Suppressor macrophage treated with lipopolysaccharide for 1 hour (primary cell): ENCODE measurements at places on chromosomes 11 and 22.
A peak's percentile ranks its signal among the peaks of the same experiment; 100 is the strongest.

DNA sequence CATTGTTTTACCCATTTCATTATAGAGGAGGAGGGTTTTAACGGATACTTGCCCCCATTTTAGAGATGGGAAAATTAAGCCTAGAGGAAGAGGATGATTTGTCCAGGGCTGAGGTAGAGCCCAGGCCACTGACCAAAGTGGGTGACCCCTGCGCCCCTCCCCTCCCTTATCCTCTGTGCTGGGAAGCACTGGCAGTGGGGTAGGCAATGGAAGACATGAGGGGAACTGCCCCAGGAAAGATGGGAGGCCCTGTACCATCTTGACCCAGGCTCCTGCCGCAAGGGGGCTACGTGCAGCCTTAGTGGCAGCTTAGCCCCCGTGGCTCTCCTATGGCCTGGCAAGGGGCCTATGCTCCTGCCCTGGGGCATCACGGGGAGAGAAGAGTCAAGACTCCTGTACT, 76.4 kb upstream of the MYOD1 start:
- no peak for DNase-seq

DNA sequence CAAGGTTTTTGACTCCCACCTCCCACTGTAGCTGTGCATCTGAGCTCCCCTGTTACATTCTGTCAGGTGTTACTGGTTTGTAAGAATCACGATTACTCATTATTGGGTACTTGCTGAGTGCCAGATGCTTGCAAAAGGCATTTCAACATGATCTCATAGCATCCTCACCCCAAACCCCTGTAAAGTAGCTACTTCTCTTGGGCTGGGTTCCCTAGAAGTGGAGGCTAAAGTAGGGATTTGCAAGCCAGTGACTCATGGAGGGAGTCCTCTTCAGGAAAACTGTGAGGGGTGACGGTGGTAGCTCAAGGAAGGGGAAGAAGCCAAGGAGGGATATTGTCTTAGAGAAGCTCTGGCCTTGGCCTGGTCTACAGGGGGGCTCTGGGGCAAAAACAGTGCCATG, 78.6 kb downstream of the TIMP3 start:
- no peak for DNase-seq

DNA sequence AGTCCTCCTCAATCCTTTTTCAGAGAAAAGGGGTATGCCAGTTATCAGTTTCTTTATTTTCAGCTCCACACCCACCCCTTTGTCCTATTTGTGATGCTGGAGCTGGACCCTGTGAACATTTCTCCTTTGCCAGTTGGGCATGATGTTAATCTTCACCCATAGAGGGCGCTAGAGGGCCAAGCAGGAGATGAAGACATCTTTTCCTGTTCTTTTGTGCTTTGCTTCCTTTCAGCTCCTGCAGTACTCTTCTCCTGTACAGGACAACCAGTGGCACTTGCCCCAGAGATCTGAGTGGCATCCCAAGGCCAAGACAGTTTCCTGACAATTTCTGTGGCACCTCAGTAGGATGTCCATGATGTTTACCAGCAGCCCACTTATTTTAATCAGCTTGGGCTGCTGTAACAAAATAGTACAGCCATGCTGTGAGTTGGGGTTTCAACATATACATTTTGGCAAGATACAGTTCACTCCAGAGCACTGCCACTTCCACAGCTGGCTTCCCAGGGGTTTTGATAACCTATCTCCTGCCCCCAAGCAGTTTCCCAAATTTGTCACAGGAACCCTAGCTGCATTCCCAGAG, 4.6 kb downstream of the SAA2 start:
- peak; percentile 89 for DNase-seq

- DNase-seq: no peak
Measured at GRCh38 chr11:131089727-131090245, 173.5 kb upstream of the SNX19 start.

DNA sequence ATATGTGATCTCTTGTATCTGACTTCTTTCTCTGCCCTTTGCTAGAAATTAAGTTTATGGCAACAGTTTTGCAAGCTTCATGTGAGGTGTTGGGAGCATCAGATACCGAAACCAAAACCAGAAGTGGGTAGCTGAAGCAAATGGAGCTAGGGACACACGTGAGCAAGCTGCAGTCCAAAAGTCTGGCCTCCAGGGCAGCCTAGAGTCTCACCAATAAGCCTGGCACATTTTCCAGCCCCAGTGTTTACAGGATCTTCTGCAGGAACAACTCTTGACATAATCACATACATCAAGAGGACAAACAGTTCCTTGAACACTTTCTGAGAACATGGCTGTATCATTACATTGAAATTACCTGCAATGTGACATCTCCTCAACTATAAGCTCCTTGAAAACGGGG, 114.1 kb downstream of the LARGE1 start:
- DNase-seq: no peak

GRCh38 chr11:2251138-2251537, 19.2 kb downstream of the ASCL2 start:
- no peak for DNase-seq
